ENCODE measurements at places on chromosomes 13 and 19.

DNA sequence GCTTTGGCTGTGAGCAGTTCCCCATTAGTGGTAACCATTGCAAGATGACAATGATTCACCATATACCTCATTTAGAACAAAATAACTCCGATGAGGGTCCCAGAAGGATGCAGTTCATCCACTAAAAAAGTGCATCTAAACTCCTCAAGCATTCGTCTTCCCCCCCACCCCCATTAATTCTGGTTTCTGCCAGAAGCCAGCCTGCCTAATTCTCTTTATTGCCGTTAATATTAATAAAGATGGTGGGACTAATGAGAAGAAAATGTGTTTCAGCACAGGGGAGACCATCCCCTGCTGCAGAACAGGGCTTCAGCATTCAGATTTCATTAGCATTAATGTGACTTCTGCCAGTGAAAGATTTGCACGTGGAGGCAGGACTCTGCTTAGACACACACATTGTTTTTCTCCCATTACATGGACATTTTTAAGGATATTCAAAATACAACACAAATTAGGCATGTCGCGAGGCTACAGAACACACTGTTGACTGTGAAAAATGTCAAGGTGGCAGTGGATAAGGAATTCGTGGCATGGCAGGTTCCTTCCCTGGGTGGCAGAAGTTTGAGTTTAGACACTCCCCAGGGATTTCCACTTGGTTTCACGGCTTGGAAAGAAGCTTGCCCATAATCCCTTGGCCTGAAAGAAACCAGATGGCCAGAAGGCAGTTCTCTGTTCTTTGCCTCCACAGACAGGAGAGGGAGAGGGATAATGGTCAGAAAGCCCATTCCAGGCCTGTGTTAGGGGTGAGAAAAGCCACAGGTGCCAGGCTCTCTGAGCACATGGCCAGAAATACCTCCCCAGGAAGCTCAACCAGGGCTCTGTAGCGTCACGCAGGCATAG is 236.5 kb downstream of the FOXO1 start:
- no peak for DNase-seq

- no peak for DNase-seq
These were observed 23.4 kb downstream of the GPX4 start for GRCh38 chr19:1126984-1127760.

GRCh38 chr13:50124536-50125303 is 109.5 kb downstream of the KCNRG start:
- no peak for DNase-seq

GRCh38 chr13:96710166-96710862 is 284.0 kb downstream of the OXGR1 start:
- no peak for DNase-seq

GRCh38 chr13:109203587-109203986 is 574.2 kb downstream of the MYO16 start:
- no peak for DNase-seq

GRCh38 chr19:14006766-14007562 is 844 bp upstream of the RFX1 start:
- no peak for DNase-seq

DNA sequence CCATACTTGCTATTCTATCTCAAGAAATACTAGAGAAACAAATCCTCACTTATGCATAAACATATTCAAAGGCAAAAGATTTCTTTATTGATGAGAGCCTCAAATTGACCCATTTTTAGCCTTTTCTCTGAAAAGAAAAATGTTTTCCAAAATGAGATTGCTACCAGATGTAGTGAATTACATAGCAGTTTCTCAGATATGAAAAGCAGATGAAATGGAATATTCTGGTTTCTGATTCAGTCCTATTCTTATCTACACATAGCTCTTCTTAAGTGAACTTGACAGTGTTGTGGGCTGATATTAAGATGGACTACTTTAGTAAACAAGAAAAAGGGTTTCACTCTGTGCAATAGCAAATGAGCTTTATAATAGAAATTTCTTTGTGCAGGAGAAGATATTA is 183.5 kb downstream of the DNAJC15 start:
- DNase-seq = no peak

All from COLO829 (cell line).